Tibial nerve (tissue), 4 donors: ENCODE measurements at places on chromosomes 12 and 14. TPM values are rescaled to one million over a fixed set of nuclear protein-coding genes. Genes with fewer than 3 reads are reported as not detected.

- DNase-seq, result no peak
- no peaks in the 10 kb centered on the region for H3K36me3 ChIP-seq
- H3K27me3 ChIP-seq, result no peaks in the 10 kb centered on the region
- H3K27ac ChIP-seq, result no peak overlapping the region
- H3K4me1 ChIP-seq, result no peaks in the 10 kb centered on the region
These were observed 34.2 kb downstream of the PPM1H start for GRCh38 chr12:62900686-62901272.

The SSTR1 gene
- 1.8 TPM for total RNA-seq

The DNAJC22 gene
- not detected for total RNA-seq

The ACRBP gene
- total RNA-seq, result 2.4 TPM

The FAM90A1 gene
- total RNA-seq, result not detected
